ENCODE measurements at places on chromosomes 6 and 20. TPM values are rescaled to one million over a fixed set of nuclear protein-coding genes. Genes with fewer than 3 reads are reported as not detected.

The MYH7B gene
- total RNA-seq, result not detected

The SERPINB6 gene
- total RNA-seq, result 138 TPM

The CCR6 gene
- total RNA-seq, result not detected

The NMBR gene
- not detected for total RNA-seq

The FERMT1 gene
- 7.5 TPM for total RNA-seq

The PDE7B gene
- 4.0 TPM for total RNA-seq

The NSFL1C gene
- 42.0 TPM for total RNA-seq

The PMEPA1 gene
- not detected for total RNA-seq

The EDN1 gene
- under 0.01 TPM for total RNA-seq
